ENCODE measurements at places on chromosomes 6 and 20.

- DNase-seq: no peak
These were observed 44.6 kb upstream of the SEC63 start for GRCh38 chr6:108002365-108003221.

DNA sequence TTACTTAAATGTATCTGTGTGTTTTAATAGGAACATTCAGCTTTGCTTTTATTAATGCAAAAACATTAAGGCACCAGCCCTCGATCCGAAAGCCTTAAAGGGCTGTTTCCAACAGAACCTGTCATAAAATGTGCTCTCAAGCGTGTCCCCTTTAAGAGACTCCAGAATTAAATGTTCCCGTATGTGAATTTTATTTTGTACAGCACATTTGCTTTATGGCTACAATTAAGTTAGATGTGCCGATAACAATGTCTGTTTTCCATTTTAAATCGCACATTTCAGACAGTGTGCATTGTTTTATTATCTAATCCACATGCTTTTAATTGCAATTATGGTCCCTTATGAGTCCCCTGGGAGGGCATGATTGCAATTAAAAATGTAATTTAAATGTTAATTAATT lies 198.9 kb downstream of the TSHZ2 start:
- no peak for DNase-seq

- no peak for DNase-seq
These were observed 794.6 kb downstream of the TFAP2A start for GRCh38 chr6:9620263-9620662.

DNA sequence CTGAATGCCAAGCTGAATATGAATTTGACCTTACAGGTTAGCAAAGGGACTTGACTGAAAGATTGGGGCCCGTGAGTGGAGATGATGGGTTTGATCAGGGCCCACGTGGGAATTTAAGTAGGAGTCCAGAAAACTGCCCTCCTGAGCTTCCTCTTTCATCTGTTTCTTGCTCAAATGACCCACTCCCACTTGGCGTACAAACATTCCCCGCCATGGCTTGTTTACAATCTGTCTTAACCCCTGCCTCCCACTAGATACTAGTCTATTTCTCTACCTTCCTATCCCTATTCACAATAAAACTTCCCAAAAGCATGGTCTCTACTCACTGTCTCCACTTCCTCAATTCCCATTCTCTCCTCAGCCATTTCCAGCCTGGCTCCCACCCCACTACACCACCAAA lies 9.4 kb downstream of the MMP9 start:
- no peak for DNase-seq

DNA sequence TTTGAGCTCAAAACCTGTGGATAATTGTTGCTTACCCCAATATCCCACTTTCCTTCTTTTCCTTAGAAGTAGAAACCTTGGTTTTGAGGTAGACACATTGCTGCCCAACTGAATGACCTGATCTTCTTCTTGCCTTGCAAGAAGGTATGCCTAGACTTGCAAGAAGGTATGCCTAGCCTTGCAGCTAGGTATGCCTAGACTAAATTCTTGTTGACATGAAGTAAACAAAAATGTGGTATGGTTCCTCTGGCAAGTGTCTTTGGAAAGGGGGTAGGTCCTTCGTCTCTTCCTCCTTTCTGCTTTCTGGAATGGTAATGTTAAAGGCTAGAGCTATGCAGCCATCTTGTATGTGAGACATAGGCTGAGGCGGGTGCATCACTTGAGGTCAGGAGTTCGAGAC lies 129.2 kb downstream of the GMPR start:
- DNase-seq: no peak

- no peak for DNase-seq
These were observed 11.4 kb upstream of the SSTR4 start for GRCh38 chr20:23023621-23024177.

DNA sequence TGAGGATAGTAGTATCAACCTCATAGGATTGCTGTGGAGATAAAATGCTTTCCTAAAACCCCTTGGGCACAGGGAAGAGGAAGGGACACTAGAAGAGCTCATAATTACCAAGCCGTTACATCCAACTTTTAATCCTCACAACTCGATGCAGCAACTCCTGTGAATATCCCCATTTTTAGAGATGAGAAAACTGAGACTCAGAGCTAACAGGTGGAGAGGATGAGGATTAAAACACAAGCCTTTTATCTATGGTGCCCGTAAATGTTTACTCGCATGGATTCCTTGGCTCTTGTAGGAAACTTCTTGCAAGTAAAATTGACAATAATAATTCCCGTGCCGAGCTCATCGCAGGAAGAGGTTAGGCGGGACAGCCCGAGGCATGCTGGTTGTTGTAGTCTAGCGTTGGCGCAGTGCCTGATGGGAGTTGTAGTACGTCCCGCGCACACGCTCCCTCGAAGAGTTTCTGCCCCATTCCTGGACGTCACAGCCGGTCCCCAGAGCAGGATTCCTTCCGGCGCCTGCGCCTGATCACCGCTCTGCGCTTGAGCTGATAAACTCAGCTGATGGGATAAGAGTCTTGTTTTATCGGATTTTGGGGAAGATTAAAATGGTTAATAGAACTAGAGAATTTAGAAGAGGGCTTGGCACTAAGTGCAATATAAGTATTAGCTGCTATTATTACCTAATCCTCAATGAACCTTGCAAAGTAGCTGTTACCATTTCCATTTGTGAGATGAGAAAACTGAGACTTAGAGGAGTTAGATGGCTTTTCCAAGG lies 2.8 kb upstream of the UBE2V1 start:
- peak; percentile 91 for DNase-seq

- no peak for DNase-seq
These were observed 314.1 kb downstream of the PTPRT start for GRCh38 chr20:42875581-42875980.

GRCh38 chr20:54475334-54476168 lies at the start of gene DOK5:
DOK5 (plus strand) TSS chr20:54475593; CDS start chr20:54475947, 354 bp downstream.
- DNase-seq: no peak

DNA sequence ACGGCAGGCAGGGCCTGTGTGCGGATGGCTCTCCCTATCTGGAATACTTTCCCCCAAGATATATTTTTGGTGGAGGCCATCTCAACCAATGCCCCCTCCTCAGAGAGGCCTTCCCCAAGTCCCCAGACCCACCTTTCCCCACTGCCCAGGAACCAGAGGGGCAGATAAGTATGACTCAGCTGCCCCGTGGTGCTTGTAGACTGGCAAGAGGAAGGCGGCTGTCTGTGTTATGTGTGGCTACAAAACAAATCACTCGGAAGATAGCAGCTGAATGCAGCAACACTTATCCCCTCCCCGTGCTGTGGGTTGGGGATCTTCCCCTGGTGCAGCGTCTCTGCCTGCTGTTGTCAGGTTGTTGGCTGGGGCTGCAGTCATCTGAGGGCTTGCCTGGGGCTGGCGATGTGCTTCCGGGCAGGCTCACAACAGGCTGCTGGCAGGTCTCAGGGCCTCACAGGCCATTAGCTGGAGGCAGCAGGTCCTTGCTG lies 7.1 kb downstream of the NPEPL1 start:
- DNase-seq: no peak

GRCh38 chr6:36368921-36369865 lies 18.3 kb downstream of the ETV7 start:
- no peak for DNase-seq
